ENCODE measurements at places on chromosomes 7 and 10.

DNA sequence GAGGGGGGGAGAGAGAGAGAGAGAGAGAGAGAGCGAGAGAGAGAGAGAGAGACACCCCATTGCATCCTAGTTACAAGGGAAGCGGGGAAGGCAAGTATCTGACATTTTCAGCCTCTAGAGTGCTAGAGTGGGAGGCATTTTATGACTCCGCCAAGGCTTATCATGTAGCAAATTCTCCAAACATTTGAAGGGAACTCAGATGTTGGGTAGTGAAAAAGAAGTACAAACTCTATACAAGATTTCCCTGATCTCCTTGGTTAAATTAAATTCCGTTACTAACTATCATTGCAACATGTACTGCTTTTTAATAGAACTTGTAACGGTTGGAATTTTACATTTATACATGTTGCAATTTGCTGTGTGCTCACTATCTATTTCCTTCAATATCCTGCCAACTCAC lies 83.4 kb upstream of the FAM3C start:
- no peak for DNase-seq

DNA sequence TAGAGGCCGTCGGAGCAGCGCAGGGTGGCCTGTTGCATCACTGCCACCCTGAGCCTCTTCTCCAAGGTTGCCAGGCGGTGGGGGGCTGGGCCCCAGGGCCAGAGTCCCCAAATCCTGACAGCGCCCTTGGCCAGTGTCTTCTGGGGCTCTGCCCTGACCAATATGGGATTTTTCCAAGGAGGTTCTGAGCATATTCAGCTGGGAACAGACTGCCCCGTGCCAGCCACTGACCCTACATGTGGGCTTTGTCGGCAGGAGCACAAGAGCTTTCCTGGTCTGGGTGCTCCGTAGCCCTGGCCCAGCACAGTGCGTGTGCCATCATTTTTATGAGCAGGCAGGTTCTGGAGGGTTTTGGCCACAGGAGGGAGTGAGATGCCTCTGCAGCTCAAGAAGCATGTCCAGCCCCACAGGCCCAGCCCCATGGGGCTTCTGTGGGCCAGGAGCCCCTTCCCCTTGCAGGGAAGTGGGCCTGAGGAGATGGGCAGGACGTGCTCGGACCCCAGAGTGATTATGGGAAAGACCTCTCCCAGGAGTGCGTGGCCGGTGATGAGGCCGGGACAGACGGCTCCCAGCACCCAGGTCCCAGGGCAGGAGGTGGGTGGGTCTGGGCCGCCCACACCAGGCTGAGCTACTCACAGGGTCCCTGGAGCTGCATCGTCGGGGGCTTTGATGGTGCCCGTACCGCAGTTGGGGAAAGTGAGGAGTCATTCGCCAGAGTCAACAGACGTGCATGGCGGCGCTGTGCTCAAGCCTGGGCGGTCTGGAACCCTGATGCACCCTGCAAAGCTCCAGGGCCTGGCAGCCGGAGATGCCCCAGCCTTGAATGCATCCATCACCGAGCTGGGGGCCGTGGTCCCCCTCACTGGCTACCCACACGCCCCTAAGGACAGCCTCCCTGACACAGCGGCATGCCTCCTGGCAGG lies 66.6 kb downstream of the PWWP2B start:
- no peak for DNase-seq

- no peak for DNase-seq
Observed at GRCh38 chr10:114350751-114351150, 53.6 kb downstream of the AFAP1L2 start.

DNA sequence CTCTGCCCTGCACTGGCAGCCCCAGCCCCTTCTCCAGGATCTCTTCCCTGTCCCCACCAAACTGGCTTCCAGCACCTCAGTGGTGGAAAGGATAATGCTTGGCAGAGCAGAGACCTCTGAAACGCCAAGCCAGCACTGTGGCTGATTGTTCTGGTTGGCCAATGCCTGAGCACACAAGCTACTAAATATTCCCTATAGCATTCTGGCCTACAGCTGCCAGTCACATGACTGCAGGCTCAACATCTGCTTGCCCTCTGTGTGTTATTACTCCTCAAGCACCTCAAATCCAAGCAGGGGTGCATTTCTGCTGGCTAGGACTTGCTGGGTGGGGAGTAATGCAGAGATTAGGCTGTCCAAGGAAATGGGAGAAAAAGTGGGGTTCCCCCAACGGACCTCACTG lies 6.1 kb downstream of the TBATA start:
- no peak for DNase-seq

- no peak for DNase-seq
Observed at GRCh38 chr10:131703541-131703940, 197.3 kb upstream of the PPP2R2D start.

DNA sequence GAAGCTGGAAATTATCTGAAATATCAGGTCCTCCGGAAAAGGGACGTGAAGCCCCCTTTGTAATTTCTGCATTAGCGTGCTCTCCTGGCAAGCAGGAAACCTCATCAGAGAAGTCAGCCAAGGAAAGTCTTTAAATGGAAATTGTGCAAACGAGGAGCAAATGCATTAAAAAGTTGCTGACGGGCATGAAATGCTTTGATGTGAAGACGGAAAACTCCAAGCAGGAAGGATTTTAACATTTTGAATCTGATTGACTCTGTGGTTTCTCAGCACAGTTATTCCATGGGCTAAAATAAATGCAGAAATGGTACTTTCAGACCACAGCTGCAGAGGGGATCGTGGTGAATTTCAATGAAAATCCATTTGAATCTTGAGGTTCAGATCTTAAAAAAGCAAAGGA lies 167.8 kb downstream of the AHR start:
- no peak for DNase-seq

DNA sequence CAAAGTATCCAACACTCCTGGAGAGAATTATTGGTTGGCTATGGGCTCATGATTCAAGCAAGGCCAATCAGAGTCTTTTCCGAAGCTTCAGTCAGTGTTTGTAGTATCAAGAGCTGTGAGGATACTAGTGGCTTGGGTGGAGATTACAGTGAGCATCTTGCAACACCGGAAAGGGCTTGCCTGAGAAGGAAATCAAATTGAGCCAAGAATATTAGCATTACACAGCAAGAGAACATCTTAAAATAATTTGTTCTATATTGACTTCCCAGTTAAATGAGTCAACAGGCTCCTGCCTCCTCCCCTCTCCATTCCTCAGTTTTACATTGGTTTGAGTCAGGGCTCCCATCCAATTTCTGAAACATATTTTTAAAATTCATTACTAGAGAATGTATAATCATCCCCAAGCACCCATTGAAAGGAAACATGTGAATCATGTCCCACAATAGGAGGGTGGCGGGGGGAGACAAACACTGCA lies 127.4 kb downstream of the ELAPOR2 start:
- no peak for DNase-seq

GRCh38 chr10:101611096-101611905 lies 23.2 kb downstream of the DPCD start:
- DNase-seq, result no peak

DNA sequence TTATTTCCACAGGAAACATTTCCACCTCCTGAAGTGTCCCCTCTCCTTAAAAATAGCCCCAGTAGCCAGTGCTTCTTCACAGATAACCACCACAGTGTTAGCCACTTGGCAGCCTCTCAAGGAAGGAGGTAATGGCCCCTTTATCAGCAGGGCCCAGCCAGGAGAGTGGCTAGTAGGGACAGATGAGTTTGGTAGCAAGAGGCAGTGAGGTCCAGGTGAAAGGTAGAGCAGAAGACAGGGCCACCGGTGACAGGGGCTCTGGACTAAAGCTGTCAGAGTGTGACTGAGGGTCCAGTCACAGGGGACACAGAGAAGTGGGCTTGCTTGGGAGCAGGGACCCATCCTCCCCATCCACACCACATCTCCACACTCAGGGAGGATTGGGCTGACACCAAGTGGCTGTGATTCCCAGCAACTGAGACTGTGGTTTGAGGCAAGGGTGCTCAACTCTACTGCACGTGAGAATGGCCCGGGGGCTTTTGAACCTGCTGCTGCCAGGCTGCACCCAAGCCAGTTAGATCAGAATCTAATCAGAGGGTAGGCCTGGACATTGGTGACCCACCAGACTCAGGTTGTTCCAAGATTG lies 52.2 kb downstream of the C10orf120 start:
- DNase-seq, result no peak

- no peak for DNase-seq
Observed at GRCh38 chr7:69744026-69744425, 145.8 kb downstream of the AUTS2 start.
